ENCODE measurements at places on chromosomes 5 and 9. TPM values are rescaled to one million over a fixed set of nuclear protein-coding genes. Genes with fewer than 3 reads are reported as not detected.

GRCh38 chr5:150238646-150239045 lies 48.8 kb downstream of the SLC6A7 start:
- H3K4me3 ChIP-seq, result no peak overlapping the region
- DNase-seq, result no peak
- H3K27me3 ChIP-seq, result no peaks in the 10 kb centered on the region
- no peaks in the 10 kb centered on the region for H3K4me1 ChIP-seq

The CD72 gene
- total RNA-seq, result 8.1 TPM

The FYB1 gene
- 93.7 TPM for total RNA-seq

GRCh38 chr5:14732991-14733390 lies 68.5 kb downstream of the OTULIN start:
- no peaks in the 10 kb centered on the region for H3K27me3 ChIP-seq
- no peak overlapping the region for H3K27ac ChIP-seq
- H3K4me1 ChIP-seq, result no peaks in the 10 kb centered on the region
- H3K36me3 ChIP-seq, result peaks cover 3% of the 10 kb centered on the region

- H3K4me1 ChIP-seq, result no peaks in the 10 kb centered on the region
- no peak overlapping the region for H3K27ac ChIP-seq
- no peaks in the 10 kb centered on the region for H3K36me3 ChIP-seq
- no peak for DNase-seq
These were observed 229.8 kb upstream of the TARS1 start for GRCh38 chr5:33210978-33211377.

The FRRS1L gene
- not detected for total RNA-seq
